Fibroblast of lung (primary cell): ENCODE measurements at places on chromosomes 2 and 18. TPM values are rescaled to one million over a fixed set of nuclear protein-coding genes. Genes with fewer than 3 reads are reported as not detected.

DNA sequence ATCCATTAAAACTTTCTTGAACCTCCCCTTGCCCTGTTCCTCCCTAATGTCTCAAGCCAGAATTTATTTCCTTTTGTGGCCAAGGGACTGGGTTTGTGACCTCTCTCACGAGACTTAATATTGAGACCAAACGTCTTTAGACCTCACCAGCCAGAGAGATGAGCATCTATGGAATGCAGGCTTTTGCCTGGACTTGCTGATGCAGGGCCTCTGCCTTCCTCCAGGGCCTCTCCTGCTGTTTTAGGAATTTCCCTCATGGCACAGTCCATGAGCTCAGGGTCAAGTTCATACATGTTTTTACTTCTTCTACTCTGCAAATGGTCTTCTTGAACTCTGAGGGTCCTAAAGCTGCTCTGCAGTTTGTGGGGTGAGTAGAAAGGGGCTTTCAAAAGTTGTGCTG is 22.3 kb downstream of the IL1B start:
- H3K27me3 ChIP-seq: no peaks in the 10 kb centered on the region
- DNase-seq: peak; percentile 28

DNA sequence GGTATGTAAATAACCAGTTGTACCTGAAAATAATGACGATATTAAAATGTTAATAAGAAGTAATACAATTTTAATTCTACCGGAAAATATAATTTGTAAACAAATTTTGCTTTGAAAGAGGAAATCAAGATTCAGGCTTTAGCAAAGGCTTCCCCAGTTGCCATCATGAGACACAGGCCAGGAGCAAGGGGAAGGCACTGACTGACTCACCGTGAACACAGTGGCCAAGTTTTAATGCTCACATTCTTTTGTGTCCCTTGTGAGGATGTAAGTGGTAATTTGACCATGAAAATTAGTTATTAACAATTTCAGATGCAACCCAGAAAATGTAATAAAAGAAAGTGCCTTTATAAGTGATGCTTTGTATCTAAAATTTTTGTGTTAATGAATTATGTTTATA is 164.1 kb downstream of the GREB1L start:
- H3K27ac ChIP-seq: no peak overlapping the region
- no peak for DNase-seq
- H3K27me3 ChIP-seq: no peaks in the 10 kb centered on the region
- no peaks in the 10 kb centered on the region for H3K4me1 ChIP-seq
- H3K36me3 ChIP-seq: no peaks in the 10 kb centered on the region

DNA sequence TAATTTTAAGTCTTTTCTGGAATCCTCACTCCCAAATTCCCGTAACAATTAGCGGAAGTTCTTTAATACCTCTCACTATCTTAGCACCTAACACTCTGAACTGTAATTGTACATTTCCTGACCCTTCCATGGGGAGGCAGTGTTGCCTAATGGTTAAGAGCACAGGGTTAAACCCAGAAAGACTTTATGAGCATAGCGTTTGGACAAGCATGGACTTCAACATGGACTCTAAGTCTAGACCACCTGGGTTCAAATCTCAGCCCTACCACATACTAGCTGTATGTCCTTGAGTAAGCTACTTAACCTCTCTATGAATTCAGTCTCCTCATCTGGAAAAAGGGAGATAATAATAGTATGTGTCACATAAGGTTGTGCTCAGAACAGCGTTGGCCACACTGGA is 13.0 kb downstream of the ANTXR1 start:
- H3K27me3 ChIP-seq: no peaks in the 10 kb centered on the region
- no peak overlapping the region for H3K4me3 ChIP-seq
- no peaks in the 10 kb centered on the region for H3K36me3 ChIP-seq
- DNase-seq: peak; percentile 62
- no peaks in the 10 kb centered on the region for H3K4me1 ChIP-seq

GRCh38 chr2:88230911-88231310 is 60.8 kb downstream of the THNSL2 start:
- H3K27me3 ChIP-seq: no peaks in the 10 kb centered on the region
- H3K36me3 ChIP-seq: no peaks in the 10 kb centered on the region
- H3K4me1 ChIP-seq: no peaks in the 10 kb centered on the region
- H3K27ac ChIP-seq: no peak overlapping the region
- H3K4me3 ChIP-seq: no peak overlapping the region

DNA sequence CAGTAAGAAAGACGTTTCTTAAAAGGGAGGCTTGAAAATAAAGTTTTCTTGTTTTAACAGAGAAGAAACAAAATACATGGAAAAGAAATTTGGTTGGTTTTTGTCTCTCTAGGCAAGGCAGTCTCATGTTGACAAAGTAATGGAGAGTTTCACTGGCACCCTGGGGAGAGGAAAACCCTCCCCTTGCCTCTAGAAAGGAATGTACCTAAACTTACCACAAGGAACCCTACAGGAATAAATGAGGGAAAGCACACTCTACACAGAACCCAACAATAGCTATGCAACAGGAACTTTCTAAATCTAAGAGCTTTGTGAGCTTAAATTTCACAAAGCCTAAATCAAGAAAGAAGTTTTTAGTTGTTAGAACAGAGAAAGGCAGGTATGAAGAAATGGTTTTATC is 37.0 kb downstream of the FIGN start:
- peak; percentile 25 for DNase-seq
- H3K4me3 ChIP-seq: no peak overlapping the region
- H3K27me3 ChIP-seq: no peaks in the 10 kb centered on the region
- no peaks in the 10 kb centered on the region for H3K4me1 ChIP-seq

- H3K36me3 ChIP-seq: no peaks in the 10 kb centered on the region
- H3K27ac ChIP-seq: no peak overlapping the region
- H3K4me1 ChIP-seq: no peaks in the 10 kb centered on the region
These were observed 270.1 kb downstream of the RDH14 start for GRCh38 chr2:18290386-18290785.

DNA sequence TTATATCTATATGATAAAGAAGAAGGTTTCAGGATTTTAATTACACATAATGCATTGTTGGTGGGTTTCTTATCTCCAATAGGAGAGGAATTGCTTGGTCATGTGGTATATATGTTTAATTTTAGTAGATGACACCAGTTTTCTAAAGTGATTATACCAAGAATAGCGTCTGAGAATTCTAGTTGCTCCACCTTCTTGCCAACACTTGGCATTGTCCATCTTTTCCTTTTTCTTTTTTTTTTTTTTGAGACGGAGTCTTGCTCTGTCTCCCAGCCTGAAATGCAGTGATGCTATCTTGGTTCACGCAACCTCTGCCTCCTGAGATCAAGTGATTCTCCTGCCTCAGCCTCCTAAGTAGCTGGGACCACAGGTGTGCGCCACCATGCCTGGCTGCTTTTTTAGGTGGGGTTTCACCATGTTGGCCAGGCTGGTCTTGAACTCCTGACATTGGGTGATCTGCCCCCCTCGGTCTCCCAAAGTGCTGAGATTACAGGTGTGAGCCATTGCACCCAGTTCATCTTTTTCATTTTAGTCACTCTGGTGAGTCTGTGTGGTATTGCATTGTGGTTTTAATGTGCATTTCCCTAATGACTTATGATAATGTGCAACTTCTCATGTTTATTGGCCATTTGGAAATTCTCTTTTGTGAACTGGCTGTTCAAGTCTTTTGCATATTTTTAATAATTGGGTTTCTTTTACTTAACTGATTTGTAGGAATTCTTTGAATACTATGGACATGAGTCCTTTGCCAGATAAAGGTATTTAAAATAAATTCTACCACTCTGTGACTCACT is 37.3 kb upstream of the ZNF512 start:
- peak; percentile 62 for DNase-seq
- H3K36me3 ChIP-seq: no peaks in the 10 kb centered on the region

DNA sequence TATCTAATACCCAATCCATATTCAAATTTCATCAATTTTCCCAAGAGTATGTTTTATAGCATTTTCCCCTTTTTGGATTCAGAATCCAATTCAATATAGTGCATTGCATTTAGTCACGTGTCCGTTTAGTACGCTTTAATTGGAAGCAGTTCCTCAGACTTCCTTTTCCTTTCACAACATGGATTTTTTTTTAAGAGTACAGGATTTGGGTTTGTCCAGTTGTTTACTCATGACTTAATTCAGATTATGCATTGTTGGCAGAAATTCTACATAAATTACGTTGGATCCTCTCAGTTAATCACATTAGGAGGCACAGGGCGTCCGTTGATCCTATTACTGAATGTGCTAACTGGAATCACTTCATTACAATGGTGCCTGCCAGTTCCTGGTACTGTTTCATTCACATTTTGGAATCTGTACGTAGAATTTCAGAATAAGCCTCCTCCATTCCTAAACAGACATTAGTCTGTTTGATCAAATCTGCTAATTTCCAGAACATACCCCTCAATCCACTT is 70.0 kb upstream of the ATIC start:
- no peak overlapping the region for H3K4me3 ChIP-seq
- H3K27me3 ChIP-seq: no peaks in the 10 kb centered on the region
- no peaks in the 10 kb centered on the region for H3K36me3 ChIP-seq
- no peak overlapping the region for H3K27ac ChIP-seq

- no peak overlapping the region for H3K27ac ChIP-seq
- no peak overlapping the region for H3K4me3 ChIP-seq
- H3K36me3 ChIP-seq: no peaks in the 10 kb centered on the region
- peaks cover 8% of the 10 kb centered on the region for H3K4me1 ChIP-seq
- H3K27me3 ChIP-seq: no peaks in the 10 kb centered on the region
These were observed 88.0 kb upstream of the ZFP36L2 start for GRCh38 chr2:43314299-43314927.

DNA sequence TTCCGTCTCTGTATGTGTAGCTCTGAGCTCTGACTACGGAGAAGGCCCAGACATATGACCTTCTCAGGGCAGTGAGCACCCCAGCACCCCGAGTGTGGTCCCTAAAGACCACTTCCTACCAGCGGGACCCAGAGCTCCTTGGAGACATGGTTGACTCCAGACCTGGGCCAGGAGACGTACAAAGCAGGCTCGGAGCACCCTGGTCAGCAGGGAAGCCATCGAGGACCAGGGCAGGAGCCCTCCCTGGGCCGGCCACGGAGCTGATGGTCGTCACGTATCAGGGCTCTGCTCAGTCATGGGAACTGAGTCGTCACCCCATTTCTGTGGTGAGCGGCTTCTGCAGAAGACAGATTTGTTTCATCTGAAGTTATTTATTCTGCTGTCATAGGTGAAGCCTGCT is 12.8 kb upstream of the NEU4 start:
- DNase-seq: no peak
- H3K27ac ChIP-seq: no peak overlapping the region
- no peaks in the 10 kb centered on the region for H3K4me1 ChIP-seq
- H3K4me3 ChIP-seq: no peak overlapping the region
- H3K27me3 ChIP-seq: no peaks in the 10 kb centered on the region

DNA sequence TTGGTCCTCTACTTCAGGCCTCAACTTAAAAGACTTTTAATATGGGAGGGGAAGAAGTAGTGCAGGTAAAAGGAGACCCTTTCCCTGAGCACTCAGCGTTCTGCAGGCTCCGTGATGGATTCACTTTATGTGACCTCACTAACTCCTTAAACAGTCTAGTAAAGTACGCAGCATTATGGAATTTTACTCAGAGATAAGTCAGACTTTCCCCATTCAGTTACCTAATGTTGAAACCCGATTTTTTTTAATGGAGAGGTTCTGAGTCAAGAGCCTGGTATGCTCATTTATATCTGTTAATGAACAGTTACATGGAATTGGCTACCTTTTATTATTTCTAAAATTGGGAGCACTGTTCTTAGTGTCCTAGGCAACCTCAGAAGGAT is 34.1 kb downstream of the RASGRP3 start:
- no peaks in the 10 kb centered on the region for H3K27me3 ChIP-seq
- peak; percentile 85 for DNase-seq
- no peak overlapping the region for H3K27ac ChIP-seq
- H3K36me3 ChIP-seq: no peaks in the 10 kb centered on the region
- H3K4me3 ChIP-seq: no peak overlapping the region

DNA sequence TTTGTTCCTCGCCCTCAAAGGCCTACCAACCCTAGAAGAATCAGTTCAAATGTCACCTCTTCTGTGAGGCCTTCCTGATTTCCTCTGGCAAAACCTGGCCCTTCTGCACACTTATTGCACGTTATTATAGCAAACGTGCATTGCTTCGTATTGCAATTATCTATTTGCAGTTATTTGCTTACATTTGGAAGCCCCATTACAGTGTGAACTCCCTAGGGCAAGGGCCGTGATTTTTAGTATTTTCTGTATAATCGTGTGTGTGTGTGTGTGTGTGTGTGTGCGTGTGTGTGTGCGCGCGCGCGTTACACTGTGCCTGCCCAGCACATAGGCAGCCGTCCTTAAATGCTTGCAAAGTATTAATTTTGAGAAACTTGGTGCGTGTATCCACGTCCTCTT is 460 bp upstream of the SEMA4F start:
- peaks cover under 1% of the 10 kb centered on the region for H3K27me3 ChIP-seq
- H3K27ac ChIP-seq: no peak overlapping the region
- H3K4me1 ChIP-seq: no peaks in the 10 kb centered on the region
- H3K36me3 ChIP-seq: no peaks in the 10 kb centered on the region
- H3K4me3 ChIP-seq: peak overlapping the region; percentile 59
- DNase-seq: no peak

DNA sequence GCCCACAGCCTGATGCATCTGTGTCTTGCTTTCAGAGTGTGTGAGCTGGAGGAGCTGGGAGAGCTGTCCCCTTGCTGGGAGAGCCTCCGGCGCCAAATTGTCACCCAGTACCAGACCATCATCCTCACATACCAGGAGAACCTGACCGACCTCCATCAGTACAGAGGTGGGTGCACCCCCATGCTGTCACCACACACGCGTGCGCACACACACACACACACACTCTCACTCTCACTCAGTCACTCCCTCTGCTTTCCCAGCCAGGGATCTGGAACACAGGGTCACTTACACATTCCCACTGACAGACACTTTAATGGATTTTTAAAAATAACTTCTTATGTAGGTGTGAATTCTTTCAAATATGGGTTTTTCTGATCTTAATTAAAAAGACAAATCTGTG is 64.5 kb downstream of the COA5 start:
- no peaks in the 10 kb centered on the region for H3K27me3 ChIP-seq
- no peaks in the 10 kb centered on the region for H3K4me1 ChIP-seq

DNAJC10 gene
- total RNA-seq: 70.1 and 102 TPM in 2 replicates

CCDC141 gene
- under 0.01 and 0.17 TPM in 2 replicates for total RNA-seq

HOXD10 gene
- total RNA-seq: not detected in 2 replicates

RGPD4 gene
- total RNA-seq: under 0.01 TPM in 1 of 2 replicates, not detected in the other

CRYGD gene
- not detected in 2 replicates for total RNA-seq

TRIM43 gene
- total RNA-seq: not detected in 2 replicates

ATP6V1B1 gene
- total RNA-seq: 0.77 and 2.1 TPM in 2 replicates

ANKRD39 gene
- 4.6 and 5.3 TPM in 2 replicates for total RNA-seq
